Fibroblast of the conjunctiva (primary cell): ENCODE measurements at places on chromosomes 11 and 22.

GRCh38 chr22:43247546-43248260 is 60.8 kb upstream of the TTLL12 start:
- no peak for DNase-seq

DNA sequence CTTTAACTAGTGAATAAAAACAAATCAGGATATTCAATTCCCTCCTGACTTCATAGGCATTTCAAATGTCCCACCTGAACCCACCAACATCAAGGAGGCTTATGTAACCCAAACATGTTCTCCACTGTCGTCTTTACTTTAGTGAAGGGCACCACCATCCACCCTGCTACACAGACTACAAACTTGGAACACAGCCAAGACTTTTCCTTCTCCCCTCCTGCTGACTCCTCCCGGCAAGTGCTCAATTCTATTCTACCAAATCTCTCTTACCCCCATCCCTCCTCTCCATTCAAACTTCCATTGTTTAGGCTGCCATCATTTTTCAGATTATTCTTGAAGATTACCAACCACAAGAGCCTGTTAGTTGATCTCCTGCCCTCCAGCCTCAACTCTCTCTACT is 24.3 kb downstream of the SAAL1 start:
- DNase-seq = no peak

GRCh38 chr11:120785576-120785975 is 238.3 kb upstream of the TBCEL start:
- no peak for DNase-seq

GRCh38 chr11:130606178-130606577 is 157.7 kb downstream of the ADAMTS15 start:
- DNase-seq = no peak

GRCh38 chr11:10906521-10906920 is 48.7 kb upstream of the ZBED5 start:
- DNase-seq = no peak

DNA sequence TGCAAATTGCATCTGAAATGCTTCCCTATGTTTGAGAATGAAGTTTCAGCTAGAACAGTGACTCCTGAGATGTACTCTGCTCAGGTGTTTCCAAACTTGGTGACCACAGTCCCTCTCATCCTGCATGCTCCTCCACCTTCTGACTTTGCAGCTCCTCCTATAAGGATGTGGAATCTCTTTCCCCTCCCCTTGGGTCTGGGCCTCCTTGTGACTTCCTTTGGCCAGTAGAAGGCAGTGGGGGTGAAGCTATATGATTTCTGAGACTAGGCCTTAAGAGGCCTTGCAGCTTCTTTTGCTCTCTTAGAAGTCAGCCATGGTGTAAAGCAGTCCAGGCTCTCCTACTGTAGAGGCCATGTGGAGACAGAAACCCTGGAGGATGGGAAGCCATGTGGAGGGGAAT is 50.7 kb downstream of the CSF2RB start:
- no peak for DNase-seq

GRCh38 chr11:77801477-77801876 is 19.0 kb downstream of the RSF1 start:
- DNase-seq = no peak

DNA sequence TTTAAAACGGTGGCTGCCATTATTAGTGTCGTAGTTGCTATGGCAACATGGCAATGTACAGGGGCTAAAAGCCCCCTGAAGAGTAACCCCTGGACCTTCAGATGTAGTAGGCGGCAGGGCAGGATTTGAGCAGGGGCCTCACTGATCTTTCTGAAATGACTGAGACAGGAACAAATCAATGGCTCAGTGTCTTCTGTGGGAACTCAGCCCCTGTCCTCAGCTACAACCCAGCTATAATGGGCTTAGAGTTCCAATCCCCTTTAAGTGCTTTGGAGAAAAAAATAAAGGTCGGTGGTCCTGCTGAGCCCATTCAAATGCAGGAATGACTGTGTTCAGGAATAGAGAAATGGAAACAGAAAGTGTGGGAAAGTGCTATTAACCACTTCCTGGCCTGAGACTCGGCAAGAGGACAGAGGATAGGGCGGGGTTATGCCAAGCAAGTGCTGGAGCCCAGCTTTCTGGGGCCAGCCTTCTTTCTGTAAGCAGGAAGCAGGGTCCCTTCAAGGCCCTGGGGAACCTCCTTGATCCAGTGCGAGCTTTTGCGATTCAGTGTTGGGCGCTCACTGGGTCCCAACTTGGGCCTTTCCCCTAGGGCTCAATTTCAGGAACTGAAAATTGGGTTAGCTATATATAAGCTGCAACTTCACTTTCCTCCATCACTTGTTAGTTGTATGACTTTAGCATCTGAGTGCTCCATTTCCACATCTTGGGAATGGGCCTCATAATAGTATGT is 6.1 kb upstream of the CD82 start:
- DNase-seq = no peak

GRCh38 chr11:70572974-70573260 is 174.6 kb downstream of the CTTN start:
- no peak for DNase-seq

DNA sequence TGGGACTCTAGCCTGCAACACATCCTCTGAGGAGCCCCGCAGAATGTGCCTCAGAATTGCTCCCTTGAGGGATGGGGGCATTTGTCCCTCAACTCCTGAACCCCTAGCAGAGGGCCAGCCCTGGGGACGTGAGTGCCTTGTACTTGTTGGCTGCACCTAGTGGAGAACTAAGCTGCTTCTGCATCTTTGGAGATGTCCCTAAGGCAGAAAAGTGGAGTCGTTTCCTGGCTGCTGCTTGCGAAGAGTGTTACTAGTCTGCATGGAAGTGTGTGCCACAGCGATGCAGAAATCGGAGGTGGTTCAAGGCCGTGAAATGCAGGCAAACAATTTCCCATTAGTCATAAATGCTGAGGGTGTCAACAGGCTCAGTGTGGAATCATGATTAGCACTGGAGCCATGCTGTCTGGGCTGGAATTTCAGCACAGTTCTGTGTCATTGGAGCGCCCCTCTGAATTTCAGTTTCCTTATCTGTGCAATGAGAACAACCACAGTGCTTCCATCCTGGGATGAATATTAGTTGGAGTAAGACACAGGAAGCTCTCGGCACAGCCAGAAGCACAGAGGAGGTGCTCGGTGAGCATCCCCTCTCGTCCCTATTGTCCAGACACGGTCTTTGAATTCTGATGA is 56.5 kb downstream of the MIAT start:
- DNase-seq = no peak

DNA sequence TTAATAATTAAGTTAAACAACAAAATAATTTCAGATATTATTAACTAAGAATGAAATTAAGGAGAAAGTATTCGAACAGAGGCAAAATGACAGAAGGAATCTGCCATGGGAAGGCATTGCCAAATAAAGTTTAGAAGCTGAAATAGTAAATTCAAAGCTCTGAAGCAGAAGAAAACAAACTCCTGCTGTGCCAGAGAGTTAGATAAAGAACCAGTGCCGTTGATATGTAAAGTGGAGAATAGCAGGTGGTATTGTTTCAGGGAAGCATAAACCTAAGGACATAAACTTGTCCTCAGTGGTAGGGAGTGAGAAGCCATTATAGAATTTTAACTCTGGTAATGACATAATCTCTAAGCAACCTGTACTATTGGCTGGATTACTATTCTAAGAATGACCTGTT is 2.7 kb upstream of the HBG2 start:
- no peak for DNase-seq

DNA sequence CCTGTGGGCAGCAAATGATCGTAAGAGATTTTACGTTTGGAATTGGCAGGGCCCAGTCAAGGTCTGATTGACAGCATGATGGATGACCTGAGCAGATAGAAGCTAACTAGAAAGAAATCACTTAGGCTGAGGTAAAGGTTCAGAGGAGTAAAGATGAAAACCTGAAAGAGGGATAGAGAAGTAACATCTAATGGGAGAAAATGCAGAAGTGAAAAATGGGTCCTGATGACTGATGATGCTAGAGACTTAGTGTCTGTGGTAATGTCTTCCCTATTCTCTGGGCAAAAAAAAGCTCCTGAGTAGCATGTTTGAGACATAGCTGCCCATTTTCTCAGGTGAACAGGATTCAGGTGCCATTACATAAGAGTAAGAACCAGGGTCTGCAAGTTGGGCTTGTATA is 628.8 kb upstream of the ANO5 start:
- DNase-seq = no peak

- no peak for DNase-seq
Observed at GRCh38 chr11:99069856-99070444, 49.2 kb downstream of the CNTN5 start.

- no peak for DNase-seq
Observed at GRCh38 chr22:42399315-42400271, 32.6 kb downstream of the NFAM1 start.

DNA sequence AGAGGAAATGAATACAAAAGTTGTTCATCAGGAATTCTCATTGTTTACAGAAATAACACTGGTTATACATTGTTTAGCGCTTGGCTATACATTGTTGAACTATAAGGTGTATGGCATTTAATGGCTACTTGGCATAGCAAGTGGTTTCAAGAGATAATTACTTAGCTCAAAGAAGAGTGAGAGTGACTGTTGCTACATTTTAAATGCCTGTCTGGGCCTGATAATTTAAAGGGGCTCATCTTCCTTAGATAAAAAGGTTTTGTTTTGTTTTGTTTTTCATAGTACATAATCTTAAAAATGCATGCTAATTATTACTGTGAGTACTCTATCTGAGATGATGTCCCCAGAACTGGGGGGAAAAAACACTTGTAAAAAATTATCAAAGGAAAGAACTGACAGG is 1.5 kb upstream of the SMPD1 start:
- DNase-seq = no peak

GRCh38 chr22:47164514-47165337 is 402.3 kb downstream of the TBC1D22A start:
- DNase-seq = no peak

DNA sequence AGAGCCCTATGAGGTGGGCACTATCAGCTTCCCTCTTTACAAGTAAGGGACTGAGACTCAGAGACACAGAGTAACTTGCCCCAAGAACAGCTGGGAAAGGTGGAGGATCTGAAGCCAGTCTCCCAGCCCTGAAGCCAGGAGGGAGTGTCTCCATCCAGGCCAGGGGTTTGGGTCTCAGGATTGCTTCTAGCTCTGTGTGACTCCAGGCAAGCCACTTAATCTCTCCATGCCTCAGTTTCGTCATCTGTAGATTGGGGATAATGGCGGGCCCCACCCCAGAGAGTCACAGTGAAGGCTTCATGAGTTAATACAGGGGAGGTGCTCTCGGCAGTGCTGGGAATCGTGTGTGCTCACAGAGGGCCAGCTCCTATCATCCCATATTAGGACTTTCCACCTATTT is 10.5 kb downstream of the MAP4K2 start:
- no peak for DNase-seq

DNA sequence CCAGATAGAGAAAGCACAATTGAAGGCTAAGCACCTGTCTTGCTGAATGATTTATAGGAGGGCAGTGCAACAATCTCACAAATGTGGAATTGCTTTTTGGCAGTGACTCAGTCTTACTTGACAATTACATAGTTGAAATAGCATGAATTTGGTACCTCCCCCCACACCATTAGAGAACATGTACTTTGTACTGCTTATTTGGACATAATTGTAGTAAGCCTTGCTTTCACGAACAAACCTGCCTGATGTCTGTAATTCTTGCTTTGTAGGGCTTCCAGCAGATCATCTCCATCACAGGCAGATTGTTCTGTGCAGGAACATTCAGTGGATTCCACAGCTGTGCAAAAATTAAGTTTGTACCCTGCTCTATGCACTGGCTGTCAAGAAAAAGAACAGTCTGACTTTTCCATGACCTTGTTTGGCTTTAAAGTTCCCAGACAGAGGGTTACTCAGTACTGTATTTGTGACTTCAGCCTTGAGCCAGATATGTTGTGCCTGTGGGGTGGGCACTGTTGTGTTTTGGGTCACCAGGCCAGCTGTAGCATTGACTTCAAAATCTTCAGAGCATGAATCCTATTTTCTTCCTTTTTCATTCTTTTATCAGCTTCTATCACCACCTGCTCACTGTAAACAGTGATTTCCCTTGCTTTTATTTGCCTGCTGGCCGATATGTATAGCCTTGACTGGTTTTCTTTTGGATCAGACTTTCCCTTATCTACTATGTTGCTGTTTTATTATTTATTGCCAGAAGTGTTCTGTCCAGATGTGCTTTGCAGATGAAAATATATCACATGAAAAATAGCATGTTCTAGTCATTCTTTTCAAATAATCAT is 941.0 kb upstream of the CHORDC1 start:
- no peak for DNase-seq

DNA sequence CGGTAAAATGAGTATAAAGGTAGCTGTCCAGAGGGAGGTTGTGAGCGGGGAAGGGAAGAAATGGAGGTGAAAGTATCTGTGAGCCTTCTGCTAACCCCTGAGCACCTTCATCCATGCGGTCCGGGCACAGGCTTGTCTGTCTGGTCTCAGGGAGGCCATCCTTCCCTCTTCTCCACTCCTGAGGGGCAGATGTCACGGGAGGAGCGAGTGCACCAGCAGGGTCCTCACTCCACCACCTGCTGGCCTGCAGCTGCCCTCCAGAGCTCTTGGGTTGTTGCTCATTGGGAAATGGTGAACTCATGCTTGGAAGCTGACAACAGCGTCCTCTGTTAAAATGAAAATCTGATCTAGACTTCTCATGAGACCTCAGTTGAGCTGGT is 33.8 kb upstream of the WNT11 start:
- DNase-seq = no peak

- DNase-seq = peak; percentile 17
Observed at GRCh38 chr22:50089682-50090411, at the start of gene MOV10L1. Gene MOV10L1, plus strand, starts transcription at chr22:50090006. Its CDS starts 83 bp downstream, at chr22:50090089.

- peak; percentile 63 for DNase-seq
Observed at GRCh38 chr11:122439866-122440810, 215.4 kb upstream of the UBASH3B start.

- DNase-seq = no peak
Observed at GRCh38 chr11:72598906-72599305, 75.3 kb downstream of the PDE2A start.

DNA sequence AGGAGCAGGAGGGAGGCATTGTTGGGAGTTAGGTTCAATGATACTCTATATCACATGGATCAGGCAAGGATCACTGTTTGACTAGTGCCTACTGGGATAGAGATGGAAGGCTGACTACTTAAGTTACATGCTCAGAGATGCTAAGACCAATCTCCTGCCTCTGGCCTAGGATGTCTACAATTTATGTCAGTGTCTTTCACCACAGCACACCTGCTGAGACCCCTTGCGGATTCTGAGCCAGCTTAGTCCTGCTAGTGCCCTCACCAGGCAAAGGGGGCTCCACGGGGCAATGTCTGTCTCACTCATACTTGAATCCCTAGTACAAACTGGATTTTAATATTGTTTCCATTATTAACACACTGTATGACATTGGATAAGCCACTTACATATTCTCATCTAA is 732.5 kb downstream of the DLG2 start:
- no peak for DNase-seq

DNA sequence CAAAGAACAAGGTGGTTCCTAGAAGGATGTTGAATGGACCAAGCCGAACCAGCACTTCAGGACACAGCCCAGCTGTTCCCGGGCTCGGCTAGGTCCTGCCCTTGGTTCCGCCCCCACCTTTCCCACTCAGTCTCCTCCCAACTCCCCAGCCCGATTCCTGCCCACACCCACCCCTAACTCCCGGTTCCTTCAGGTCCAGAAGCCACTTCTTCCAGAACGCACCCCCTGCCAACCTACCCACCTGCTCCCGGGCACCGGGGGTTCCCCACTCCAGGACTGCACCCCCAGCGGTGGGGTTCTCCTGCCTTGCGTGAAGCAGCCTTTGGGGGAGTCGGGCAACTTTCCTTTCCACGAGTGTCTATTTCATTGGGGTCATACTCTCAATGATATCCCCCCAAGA is 30.7 kb downstream of the CERK start:
- DNase-seq = no peak

- no peak for DNase-seq
Observed at GRCh38 chr22:47288680-47289079, 526.2 kb downstream of the TBC1D22A start.

- DNase-seq = no peak
Observed at GRCh38 chr11:103844327-103845215, 191.9 kb upstream of the DDI1 start.
